Left hindlimb (tissue), 1 donor: ENCODE measurements at places on chromosomes 4 and X.

- no peak for DNase-seq
These were observed 6.1 kb upstream of the MSX1 start for GRCh38 chr4:4853371-4853823.

- DNase-seq, result no peak
These were observed 189.5 kb upstream of the TAPT1 start for GRCh38 chr4:16415751-16416150.

DNA sequence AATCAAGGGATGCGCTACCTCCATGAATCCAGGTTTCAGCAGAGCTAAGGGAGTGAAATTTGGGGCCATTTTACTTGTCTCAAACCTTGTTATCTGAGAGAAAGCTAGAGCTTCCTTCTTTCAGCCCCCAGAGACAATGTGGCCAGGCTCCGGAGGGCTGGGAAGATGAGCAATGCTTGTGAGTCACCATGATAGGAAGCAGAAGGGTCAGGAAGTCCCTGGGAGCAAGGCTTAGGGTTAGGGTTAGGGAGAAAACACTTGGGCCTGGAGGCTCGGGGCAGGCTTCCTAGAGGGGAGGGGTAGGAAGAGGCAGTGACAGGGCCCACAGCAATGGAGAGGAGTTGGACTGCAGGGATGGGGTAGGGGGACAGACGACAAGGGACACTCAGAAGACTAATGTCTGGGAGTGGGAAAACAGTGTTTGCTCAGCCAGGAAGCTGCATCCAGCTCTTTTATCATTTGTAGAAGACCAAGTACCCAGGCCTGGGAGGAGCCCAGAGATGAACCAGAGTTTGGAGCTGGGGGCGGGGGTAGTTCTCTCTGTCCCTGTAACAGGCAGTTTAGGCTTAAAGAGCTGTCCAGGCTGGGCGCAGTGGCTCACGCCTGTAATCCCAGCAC, 16.4 kb upstream of the PORCN start:
- DNase-seq, result no peak

GRCh38 chr4:51918251-51918650, 75.3 kb downstream of the DCUN1D4 start:
- DNase-seq, result no peak

GRCh38 chr4:3685081-3685645, 81.0 kb upstream of the ADRA2C start:
- DNase-seq, result no peak

DNA sequence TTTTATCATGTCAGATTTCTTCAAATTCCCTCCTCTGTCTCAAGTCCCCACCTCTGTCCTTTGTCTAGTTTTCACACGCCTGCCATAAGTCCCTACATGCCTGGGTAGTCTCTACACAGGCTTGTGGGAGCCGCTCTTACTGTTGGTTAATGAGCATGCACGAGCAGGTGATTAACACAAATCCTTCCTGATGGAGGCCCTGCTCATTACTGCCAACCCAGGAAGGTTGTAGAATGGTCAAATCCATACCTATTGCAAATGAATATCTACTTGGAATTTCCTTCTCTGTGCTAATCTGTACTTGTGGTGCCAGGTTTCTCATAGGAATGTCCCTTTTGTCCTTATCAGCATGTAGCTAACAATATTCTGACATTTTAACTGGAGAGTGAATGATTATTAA, 208.4 kb upstream of the HDX start:
- DNase-seq, result no peak

GRCh38 chr4:98564852-98565251, 93.6 kb downstream of the TSPAN5 start:
- DNase-seq, result no peak

- peak; percentile 64 for DNase-seq
These were observed 83.4 kb downstream of the UCHL1 start for GRCh38 chr4:41339812-41340809.
